Activated T-helper 1 cell treated with anti-CD3 and anti-CD28 coated beads, Interleukin-2, amount 50 U/mL, for 16 hours (primary cell): ENCODE measurements at places on chromosomes 2 and 18.

GRCh38 chr2:198177040-198177439 lies 372.6 kb downstream of the PLCL1 start:
- no peak for DNase-seq

DNA sequence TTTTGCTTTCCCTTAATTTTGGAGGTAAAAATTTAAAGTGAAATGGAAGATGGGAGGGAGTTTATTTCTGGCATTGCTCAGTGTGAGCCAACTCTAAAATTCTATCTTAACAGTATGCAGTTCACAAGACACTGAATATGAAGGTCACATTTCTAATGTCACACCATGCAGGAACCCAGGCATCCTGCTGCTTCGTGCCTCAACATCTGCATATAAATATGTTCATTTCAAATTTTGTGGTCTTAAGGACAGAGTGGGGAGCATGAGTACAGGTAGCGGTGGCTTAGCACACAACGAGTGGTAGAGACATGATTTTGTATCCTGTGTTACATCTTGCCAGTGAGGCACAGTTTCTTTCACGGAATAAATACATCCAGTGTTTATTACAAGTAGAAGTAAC lies 102.4 kb downstream of the ARL4C start:
- no peak for DNase-seq

- DNase-seq = no peak
Measured at GRCh38 chr2:74915743-74916142, 42.7 kb upstream of the POLE4 start.

- no peak for DNase-seq
Measured at GRCh38 chr2:28842042-28842441, 28.1 kb downstream of the TRMT61B start.

- no peak for DNase-seq
Measured at GRCh38 chr2:177180269-177181000, 32.2 kb upstream of the HNRNPA3 start.

DNA sequence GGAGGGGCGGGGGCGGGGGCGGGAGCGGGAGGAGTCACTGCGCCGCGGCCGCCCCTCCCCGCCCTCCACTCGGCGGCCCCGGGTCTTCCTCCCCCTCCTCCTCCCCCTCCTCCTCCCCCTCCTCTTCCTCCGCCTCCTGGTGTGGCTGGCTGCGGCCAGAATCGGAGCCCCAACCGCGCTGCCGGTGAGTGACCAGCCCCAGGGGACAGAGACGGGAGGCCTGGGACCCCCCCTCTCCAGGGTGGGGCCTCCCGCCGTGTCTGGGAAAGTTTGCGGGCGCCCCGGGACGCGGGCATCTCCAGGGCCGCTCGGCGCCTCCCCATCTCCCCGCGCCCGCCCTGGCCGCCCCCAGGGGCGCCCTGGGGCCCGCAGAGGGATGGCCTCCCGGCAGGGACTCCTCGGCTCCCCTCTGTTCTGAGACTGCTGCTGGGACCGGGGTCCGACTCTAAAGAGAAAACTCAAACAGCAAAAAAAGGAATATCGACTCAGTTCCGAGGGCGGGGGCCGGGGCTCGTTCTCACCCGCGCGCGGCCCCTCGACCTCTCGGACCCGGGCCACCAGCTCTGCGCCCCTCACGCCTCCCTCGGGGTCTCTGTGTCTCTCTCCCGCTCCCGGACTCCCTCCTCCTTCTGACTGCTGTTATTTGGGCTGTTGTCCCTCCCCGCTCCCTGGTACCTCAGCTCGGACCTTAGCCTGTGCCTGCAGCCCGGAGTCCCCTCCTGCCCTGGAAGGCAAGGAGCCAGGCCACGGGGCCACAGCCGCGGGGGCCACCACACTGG lies at the start of gene STON1:
Gene STON1 (plus strand): TSS at position 122 of the 779 bp plus-strand sequence. CDS start 50,480 bp downstream, outside the sequence.
- no peak for DNase-seq

- DNase-seq = no peak
Measured at GRCh38 chr2:15173501-15173900, 387.6 kb downstream of the NBAS start.

GRCh38 chr2:64586883-64587481 lies 62.9 kb downstream of the AFTPH start:
- no peak for DNase-seq

DNA sequence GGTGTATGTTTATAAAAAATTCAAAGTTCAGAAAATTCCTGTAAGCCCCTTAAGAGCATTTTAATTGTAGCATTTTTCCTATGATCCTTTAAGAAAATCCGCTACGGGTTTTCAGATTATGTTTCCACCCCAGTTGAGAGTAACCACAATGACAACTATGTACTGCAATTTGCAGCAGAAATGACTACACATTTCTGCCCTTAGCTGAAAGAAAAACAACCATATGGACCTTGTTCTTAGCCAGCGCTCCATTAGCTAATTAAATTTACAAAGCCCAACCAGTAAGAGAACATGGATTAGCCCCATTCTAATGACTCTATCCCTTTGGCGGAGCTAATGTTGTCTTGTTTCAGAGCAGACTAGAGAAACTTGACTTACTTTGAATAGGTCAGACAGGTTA lies 247.6 kb downstream of the SLC8A1 start:
- DNase-seq = no peak

- DNase-seq = no peak
Measured at GRCh38 chr2:11132036-11132671, 23.1 kb upstream of the SLC66A3 start.

GRCh38 chr2:1742301-1742680 lies 2.0 kb downstream of the PXDN start:
- no peak for DNase-seq

- no peak for DNase-seq
Measured at GRCh38 chr2:50575232-50575631, 456.7 kb downstream of the NRXN1 start.

GRCh38 chr2:205288686-205289085 lies 393.6 kb upstream of the NRP2 start:
- DNase-seq = no peak

DNA sequence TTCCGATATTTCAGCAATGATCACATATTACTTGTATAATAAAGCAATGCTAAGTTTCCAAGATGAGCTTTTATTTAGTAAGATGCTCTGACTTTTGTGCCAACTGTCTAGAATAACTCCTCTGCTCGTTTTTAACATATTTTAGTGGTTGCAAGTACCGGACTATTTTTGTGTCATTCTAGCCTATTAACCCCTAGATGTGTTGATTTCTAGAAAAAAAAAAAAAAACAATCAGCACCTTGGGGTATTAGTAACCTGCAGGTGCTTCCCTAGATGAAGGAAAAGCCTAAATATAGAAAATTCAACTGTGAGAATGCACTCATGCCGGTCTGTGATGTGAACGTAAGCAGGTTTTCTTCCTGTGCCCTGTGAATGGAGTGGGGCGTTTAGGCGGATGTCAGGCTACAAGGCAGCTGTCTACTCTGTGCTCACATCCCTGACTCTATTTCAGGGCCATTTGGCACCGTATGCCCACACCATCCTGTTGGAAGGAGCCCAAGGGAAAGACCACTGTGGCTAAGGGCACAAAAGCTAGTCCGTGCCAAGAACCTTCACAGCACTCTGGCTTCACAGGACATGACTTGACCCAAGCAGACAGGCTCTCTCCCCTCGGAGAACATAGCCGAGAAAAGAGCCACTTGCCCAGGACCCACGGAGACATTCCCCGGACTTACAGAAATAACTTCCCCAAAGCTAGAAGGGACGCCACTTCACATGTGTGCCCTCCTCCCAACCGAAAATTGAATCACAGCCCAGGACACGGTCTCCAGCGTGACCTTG lies 60.9 kb upstream of the AGAP1 start:
- DNase-seq = no peak

GRCh38 chr2:221629468-221629867 lies 57.4 kb upstream of the EPHA4 start:
- no peak for DNase-seq

DNA sequence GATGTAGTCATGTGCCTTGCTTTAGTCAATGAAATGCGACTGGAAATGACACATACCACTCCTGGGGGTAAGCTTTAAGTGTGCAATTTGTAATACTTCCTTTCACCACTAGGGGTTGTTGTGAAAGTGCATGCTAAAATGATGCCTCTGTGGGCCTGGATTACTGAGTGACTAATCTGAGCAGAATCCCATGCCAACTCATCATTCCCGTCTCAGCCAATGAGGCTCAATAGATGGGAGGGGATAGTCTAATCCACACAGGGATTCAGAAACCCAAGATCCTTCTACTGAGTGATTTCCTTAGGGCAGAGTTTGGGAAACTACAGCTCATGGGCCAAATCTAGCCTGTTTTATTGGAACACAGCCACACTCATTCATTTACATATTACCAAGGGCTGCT lies 54.0 kb downstream of the HRH4 start:
- DNase-seq = no peak

DNA sequence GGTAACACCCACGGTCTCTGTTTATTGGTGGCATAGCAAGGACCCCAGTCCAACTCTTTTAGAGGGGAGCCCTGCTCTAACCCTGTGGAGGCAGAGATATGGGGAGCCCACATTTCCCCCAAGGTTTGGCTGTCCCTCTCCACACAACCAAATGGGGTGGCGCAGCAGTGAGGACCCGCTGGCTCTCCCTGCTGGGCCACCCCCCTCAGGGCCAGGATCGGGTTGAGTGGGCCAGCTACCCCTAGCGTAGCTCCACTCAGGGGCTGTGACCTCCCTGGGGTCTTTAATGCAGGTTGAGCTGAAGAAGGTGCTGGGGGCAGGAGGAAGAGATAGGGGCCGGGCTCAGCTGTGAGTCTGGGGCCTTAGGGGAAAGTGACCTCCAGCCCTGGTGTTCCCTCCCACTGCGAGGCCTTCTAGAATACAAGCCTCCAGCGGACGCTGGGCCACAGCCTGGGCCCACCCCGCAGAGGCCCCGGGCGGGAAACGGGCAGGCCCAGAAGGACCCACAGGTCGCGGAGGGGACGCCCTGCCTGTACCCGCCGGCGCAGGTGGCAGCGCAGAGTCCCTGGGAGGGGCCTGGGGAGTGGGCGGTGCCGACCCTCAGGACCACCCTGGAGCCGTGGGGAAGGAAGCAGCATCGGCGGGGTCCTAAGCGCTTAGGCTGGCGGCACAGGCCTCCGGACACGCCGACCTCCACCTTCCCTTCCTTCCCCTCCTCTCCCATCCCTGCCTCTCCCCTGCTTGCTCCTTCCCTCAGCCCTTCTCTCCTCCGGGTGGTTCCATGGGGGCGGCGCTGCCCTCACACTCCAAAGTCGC lies 9.6 kb downstream of the CROCC2 start:
- DNase-seq = no peak

DNA sequence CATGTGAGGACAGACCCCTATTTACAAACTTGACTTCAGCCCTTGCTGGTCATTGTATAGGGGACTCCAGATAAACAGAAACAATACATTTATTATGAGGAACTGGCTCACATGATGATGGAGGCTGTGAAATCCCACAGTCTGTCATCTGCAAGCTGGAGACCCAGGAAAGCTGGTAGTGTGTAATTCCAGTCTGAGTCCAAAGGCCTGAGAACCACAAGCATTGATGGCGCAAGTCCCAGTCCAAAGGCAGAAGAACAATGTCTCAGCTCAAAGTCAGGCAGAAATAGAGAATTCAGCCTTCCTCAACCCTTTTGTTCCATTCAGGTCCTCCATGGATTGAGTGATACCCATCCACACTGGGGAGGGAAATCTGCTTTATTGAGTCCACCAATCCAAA lies 28.1 kb upstream of the SPP2 start:
- no peak for DNase-seq

- DNase-seq = no peak
Measured at GRCh38 chr2:102657770-102658169, 38.4 kb downstream of the SLC9A2 start.

DNA sequence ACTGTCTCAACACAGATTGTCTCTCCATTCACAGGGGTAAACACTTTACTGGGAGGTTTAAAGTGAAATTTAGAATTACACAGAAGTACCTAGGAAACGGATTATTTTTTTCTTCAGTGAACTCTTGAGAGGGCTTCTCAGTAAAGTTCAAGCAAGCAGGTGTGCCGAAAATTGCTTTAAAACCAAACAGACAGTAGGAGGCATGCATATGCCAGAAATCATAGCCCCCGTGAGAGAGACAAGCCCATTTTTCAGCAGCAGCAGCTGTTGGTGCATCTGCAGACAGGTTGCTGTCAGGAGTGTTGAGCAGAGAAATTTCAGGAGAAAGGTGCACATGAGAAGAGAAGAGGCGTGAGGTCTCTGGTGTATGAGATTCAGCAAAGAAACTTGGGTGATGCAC lies 2115.5 kb upstream of the CELF4 start:
- DNase-seq = no peak

DNA sequence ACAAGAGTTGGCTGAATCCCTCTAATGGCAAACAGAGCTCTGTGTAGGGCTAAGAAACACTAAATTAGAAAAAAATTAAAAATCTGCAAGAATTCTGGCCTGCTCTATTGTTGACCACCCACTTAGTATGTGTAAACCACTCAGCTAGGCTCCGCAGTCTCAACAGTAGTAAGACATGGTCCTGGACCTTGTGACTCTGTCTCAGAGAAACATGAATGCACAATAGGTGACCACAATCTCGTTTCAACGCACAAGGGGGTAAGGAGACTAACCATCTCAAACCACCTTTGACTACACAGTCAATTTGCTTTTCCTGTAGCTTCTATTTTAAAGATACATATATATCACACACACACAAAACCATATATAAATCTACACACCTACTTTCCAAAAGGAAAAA lies 16.5 kb downstream of the SEPTIN10 start:
- DNase-seq = no peak

- no peak for DNase-seq
Measured at GRCh38 chr18:9594823-9595596, 19.3 kb downstream of the PPP4R1 start.

GRCh38 chr2:167874812-167875211 lies 372.6 kb downstream of the STK39 start:
- DNase-seq = no peak

DNA sequence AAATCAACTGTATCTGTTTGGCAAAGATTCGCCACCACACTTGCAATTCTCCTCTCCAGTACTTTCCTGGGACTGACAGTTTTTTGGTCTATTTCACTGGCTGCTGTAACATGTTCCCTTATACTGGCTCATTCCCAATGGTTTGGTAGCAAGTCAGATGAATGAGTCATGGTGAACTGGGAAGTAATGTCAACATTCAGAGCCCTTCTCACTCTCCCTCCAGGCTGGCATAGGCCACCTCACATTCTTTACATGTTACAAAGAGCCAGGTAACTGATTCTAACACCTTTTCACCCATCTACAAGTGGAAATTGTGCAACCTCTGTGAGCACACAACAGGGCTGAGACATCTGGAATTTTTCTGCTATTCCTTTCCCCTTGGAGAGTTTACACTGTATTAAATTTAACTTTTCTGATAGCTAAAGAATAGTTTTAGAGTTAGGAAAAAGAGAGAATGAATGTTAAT lies 111.3 kb upstream of the TLK1 start:
- DNase-seq = no peak

GRCh38 chr2:114259389-114259788 lies 183.1 kb upstream of the DPP10 start:
- DNase-seq = no peak

GRCh38 chr2:163155279-163155883 lies 316.8 kb upstream of the KCNH7 start:
- DNase-seq = no peak

- no peak for DNase-seq
Measured at GRCh38 chr18:5303636-5304035, 8.1 kb upstream of the ZBTB14 start.
